Glutamatergic neuron (in vitro differentiated cells): ENCODE measurements at places on chromosomes 2 and 18. TPM values are rescaled to one million over a fixed set of nuclear protein-coding genes. Genes with fewer than 3 reads are reported as not detected.

DNA sequence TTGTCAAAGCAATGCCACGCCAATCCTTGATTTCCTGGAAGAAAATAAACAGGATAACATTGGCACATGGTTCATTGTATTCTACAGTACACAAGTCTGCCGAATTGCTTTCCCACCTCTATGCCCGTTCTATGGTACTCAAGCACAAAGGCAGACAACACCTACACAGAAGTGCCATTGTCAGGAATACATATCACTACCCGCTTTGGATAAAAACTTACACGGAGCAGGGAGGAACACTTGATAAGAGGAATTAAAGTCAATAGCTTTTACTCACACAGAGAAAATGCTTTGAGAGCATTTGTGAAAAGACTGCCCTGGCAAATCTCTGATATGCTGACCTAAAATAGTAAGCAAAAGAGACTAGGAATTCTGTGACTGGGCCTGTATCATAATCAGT is 23.4 kb downstream of the PLEKHM3 start:
- H3K4me3 ChIP-seq, result no peak overlapping the region
- no peaks in the 10 kb centered on the region for H3K27me3 ChIP-seq
- H3K36me3 ChIP-seq, result no peaks in the 10 kb centered on the region
- DNase-seq, result no peak
- no peak overlapping the region for H3K27ac ChIP-seq

- H3K27me3 ChIP-seq, result peaks cover 12% of the 10 kb centered on the region
- H3K36me3 ChIP-seq, result no peaks in the 10 kb centered on the region
- H3K27ac ChIP-seq, result peak overlapping the region; percentile 87
Measured at GRCh38 chr2:136357007-136357380, 239.0 kb upstream of the CXCR4 start.

CCDC141 gene
- 0.51 TPM for total RNA-seq

KCNE4 gene
- total RNA-seq, result not detected

KCNG2 gene
- total RNA-seq, result 1.6 TPM

DNA sequence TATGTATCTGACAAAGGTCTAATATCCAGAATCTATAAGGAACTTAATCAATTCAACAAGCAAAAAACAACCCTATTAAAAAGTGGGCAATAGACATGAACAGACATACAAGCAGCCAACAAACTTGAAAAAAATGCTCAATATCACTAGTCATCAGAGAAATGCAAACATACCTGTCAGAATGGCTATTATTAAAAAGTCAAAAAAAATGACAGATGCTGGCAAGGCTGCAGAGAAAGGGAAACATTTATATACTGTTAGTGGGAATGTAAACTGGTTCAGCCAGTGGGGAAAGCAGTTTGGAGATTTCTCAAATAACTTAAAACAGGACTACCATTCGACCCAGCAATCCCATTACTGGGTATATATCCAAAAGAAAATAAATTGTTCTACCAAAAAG is 21.6 kb downstream of the SESTD1 start:
- H3K36me3 ChIP-seq, result peaks cover 5% of the 10 kb centered on the region
- no peak overlapping the region for H3K27ac ChIP-seq
- no peaks in the 10 kb centered on the region for H3K27me3 ChIP-seq
- no peak overlapping the region for H3K4me3 ChIP-seq
- DNase-seq, result no peak

GRCh38 chr18:46334868-46335281 is 230.7 kb downstream of the HAUS1 start:
- H3K27ac ChIP-seq, result peak overlapping the region; percentile 99
- peaks cover 25% of the 10 kb centered on the region for H3K4me1 ChIP-seq

DNA sequence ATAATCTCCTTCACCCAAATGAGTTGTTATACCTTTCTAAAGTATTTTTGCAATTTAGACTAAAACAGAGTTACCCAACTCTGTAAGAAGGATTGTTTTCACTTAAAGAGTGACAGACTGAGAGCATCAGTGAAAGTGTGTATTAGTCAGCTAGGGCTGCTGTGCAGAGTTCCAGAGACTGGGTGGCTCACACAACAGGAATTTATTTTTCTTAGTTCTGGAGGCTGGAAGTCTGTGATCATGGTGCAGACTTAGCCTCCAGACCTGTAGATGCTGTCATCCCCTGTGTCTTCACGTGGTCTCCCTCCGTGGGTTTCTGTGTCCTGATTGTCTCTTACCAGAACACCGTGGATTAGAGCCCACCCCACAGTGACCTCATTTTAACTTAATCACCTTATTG is 40.0 kb downstream of the BCL2L11 start:
- peaks cover 30% of the 10 kb centered on the region for H3K4me1 ChIP-seq
- no peak for DNase-seq
- H3K36me3 ChIP-seq, result no peaks in the 10 kb centered on the region
- no peak overlapping the region for H3K4me3 ChIP-seq
- peaks cover 5% of the 10 kb centered on the region for H3K27me3 ChIP-seq

- peaks cover 2% of the 10 kb centered on the region for H3K27me3 ChIP-seq
- no peaks in the 10 kb centered on the region for H3K4me1 ChIP-seq
- no peak for DNase-seq
- H3K4me3 ChIP-seq, result no peak overlapping the region
- no peak overlapping the region for H3K27ac ChIP-seq
Measured at GRCh38 chr2:43303889-43304288, 77.5 kb upstream of the ZFP36L2 start.

KRCC1 gene
- total RNA-seq, result 8.0 TPM

AP1S3 gene
- total RNA-seq, result 3.1 TPM
